HT-29 (cell line): ENCODE measurements at places on chromosomes 13 and 19. TPM values are rescaled to one million over a fixed set of nuclear protein-coding genes. Genes with fewer than 3 reads are reported as not detected.

Gene SPACA4
- total RNA-seq = 2.3 and 3.4 TPM in 2 replicates

DNA sequence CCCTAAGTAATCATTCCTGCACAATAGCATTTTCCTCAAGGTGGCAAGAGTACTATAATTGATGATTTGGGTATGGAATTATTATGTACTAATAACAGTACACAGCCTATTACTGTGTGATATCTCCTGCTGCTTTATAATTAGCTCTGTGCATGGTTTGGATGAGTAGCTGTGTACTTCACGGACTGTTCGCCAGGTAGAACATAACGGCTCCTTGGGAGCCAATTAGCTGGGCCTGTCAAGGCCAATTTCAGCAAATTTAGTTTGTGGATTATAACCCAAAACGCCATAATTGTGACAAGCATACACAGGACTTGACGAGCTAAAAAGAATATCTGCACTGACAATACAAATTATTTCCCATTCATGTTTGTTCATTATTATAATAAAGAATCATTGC, 1584.2 kb downstream of the SLITRK1 start:
- DNase-seq = no peak

Gene TEX26
- not detected in 2 replicates for total RNA-seq

GRCh38 chr19:32649751-32650150, 25.2 kb downstream of the ANKRD27 start:
- no peak for DNase-seq

DNA sequence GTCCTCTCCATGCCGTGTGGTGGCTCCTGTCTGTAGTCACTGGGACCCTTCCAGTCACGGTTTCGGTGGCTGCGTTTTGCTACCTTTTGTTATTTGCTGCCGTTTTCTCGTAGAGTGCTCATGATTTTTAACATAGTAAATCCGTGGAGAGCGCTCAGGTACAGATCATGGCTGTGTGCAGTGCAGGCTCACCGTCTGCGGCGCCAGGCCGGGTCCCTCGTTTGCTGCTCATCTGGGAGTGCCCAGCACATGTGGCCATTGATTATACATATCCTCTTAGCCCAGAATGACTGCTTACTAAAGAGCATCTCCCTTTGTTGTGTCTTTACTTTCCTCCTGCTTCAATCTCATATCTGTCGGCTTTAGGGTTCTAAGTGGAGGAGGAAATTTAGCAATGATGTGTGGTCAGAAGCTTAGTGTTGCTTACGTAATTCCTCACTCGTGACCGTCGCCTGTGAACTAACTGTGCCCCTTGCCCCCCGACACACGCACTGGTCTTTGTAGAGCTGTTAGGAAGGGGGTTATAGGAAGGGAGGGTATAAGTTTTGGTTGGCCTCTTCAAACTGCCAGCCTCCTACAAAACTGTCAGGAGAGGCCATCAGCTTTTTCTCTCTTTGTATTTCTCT, 31.8 kb downstream of the TFDP1 start:
- DNase-seq = no peak

Gene ZNF682
- not detected in 2 replicates for total RNA-seq

GRCh38 chr19:18946918-18947317, 5.9 kb upstream of the HOMER3 start:
- no peak for DNase-seq

Gene CTXN1
- 8.6 and 11.8 TPM in 2 replicates for total RNA-seq

Gene ERICH6B
- total RNA-seq = not detected in 2 replicates

- DNase-seq = no peak
Observed at GRCh38 chr19:16026131-16026530, 50.2 kb upstream of the TPM4 start.

- DNase-seq = no peak
Observed at GRCh38 chr19:40419780-40420179, 6.0 kb downstream of the SERTAD1 start.

DNA sequence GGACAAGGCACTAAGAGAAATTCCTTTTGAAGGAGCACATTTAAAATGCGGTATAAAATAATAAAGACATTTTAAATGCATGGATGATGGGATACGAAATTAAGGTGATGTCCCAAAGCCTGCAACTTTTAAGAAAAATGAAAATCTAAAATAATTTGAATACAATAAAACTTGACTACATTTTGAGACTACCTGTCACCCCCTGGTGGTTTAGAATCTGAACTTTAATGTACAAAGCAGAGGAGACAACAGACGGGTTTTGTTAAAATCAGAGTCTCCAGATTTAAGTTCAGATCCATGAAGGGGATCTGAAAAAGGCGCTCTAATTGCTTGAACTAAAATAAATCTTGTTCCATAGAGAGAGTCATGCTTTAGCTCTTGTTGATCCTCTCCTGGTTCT, 1129.3 kb upstream of the PCDH20 start:
- DNase-seq = no peak

Gene AMER2
- not detected in 2 replicates for total RNA-seq
